ENCODE measurements at places on chromosomes 1 and 21.

GRCh38 chr1:28309702-28310101 lies 19.1 kb upstream of the MED18 start:
- ATAC-seq, result no peak

GRCh38 chr21:33892853-33893252 lies 22.8 kb downstream of the ATP5PO start:
- ATAC-seq, result no peak

DNA sequence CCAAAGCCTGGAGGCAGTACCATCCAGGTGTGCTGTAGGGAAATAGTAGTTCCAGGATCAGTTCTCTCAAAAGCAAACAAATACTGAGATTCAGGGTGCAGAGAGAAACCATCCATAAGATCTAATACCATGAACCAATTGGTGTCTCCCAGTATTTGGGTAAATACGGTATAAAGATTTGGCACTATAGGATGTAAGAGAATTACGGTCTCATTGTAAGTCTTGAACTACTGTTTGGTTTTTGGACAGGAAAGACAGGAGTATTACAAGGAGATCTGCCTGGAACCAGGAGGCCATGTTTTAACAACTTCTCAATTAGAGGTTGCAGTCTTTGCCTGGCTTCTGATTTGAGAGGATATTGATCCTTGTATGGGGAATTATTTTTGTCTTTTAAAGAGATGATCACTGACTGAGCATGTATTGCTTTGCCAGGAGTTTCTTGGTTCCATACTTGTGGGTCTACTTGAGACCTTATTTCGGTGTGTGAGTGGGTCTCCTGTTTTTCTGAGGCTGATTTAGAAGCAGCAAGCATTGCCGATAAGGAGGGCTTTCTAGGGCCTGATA lies 10.2 kb downstream of the AADACL4 start:
- ATAC-seq, result no peak

- no peak for ATAC-seq
Observed at GRCh38 chr1:150966011-150966410, 8.6 kb downstream of the CERS2 start.

DNA sequence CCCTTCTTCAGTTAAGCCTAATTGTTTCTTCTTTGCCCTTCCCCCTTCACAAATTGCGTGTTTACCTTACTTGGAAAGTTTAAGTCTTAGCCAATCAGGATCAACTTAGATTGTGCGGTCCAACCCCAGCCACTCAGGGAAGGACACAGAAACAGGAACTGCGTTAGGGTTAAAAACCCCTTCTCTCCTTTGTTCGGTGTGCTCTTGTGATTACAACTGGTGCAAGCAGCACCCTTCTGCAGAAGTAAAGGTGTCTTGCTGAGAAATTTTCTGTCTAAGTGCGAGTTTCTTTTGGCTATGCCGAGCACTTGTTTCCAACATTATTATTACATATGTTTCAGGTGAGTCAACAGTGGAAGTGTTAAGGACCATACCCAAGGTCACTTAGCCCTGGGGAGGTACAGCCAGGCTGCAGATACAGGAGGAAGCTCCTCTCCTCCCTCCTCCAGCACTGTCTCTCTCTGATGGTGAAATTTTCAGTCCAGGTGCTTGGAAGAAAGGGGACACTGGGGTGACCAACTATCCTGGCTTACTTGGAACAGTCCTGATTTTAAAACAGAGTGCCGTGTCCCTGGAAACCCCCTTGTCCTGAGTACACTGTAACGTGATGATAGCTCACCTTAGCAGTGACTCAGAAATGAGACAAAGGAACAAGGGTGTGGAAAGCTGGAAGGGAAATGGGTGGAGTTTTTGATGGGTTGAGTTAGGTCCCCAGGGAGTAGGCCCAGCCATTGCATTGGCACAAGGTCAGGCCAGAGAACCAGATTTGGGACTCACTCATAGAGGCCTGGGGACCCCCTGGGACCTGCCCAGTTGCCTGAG lies 68.7 kb upstream of the KLHDC7A start:
- ATAC-seq, result no peak

- no peak for ATAC-seq
Observed at GRCh38 chr1:43861337-43861736, 72.3 kb upstream of the ARTN start.

DNA sequence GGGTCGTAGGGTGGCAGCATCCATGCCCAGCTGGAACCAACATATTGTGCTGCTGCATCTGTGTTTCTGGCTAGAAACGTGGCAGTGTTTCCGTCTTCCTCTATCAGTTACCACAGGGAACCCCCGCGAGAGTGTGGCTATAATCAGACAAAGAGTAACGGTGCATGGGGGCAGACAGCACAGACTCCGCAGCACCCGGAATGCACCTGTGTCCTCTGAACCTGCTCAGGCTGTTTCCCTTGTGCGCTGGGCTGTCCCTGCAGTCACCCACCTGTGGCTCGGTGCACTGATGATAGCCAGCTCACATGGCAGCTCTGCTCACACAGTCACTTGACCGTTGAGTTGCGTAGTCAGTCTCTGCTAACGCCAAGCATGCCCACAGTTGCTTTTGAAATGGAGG lies 11.4 kb upstream of the PCBP3 start:
- no peak for ATAC-seq

DNA sequence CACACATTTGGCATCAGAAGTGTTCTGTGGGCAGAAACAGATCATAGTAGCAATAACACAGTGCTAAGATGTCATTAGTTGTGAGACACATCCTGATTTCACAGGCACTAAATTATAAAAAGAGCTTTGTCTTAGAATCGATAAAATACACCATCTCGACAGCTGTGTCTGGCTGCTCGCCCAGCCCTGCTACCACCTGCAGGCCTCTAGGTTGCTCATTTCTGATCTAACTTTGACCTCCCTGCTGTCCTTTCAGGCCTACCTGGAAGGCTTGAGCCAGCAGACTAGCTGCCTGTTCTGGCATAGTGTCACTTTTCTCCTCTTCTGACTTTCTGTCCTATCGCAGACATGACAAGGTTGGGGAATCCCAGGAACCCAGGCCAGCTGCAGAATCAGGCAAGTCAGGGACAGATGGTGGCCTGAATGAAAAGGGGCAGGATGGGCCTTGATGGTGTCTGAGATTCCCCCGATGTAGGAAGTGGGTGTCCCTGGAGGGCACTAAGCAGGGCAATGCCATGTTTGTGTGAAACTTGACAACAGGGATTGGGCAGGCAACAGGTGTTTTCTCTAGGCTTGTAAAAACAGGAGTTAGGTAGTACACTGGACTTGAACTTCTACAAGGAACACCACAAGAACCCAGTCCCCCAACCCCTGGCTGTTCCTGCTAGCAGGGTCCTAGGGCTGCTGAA lies 66.6 kb upstream of the RHOU start:
- no peak for ATAC-seq

DNA sequence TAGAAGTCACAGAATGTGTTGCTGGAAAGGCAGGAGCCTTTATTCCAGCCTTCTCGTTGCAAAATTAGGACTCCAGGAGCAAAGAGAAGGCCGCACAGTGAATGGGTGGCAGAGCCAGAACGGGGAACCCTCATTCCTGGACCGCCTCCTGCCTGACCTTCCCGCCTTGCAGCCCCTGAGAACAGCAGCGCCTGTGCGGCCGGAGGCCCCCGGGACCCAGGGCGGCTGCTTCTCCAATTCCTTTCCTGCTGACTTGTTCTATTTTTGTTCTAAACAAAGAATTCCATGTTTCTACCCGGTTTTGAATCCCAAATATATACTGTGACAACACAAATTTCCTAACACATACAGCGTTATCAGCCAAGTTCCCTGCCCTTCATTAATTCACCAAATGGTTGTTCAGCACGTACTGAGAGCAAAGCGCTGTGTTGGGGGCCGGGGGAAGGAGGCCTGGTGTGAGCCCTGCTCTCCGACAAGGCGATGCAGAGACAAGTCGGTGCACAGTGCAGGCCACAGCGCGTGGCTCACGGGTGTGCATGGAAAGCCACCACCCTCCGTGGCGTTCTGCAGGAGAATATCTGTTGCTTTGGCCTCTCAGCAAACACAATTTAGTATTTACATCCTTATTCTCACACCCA lies 31.9 kb upstream of the COL6A2 start:
- ATAC-seq, result no peak

DNA sequence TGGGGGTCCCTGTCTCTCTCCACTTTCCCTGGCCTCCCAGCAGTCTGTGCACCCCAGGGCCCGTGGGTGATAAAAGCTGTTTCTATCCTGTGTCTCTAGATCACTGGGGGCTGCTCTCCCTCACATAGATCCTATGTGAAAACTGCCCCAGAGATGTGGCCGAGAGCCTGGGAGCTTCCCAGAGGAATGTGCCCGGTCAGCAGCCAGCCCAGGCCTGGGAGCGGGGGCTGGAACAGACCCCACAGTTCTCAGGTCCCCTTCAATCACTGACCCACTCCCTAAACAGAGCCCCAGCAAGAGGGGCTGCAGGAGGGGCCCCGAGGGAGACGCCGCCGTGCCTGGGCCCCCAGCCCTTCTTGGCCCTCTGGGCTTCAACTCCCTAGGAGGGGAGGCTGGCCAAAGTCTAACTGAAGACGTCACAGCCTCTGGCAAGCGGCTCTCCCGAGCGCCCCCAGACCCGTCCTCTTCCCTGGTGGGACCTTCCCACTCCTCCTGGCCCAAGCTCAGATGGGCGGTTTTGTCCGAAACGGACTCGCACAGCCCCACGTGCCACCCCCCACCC lies 403 bp downstream of the MXRA8 start:
- no peak for ATAC-seq

GRCh38 chr1:178485541-178485981 lies 11.2 kb downstream of the CLEC20A start:
- no peak for ATAC-seq

DNA sequence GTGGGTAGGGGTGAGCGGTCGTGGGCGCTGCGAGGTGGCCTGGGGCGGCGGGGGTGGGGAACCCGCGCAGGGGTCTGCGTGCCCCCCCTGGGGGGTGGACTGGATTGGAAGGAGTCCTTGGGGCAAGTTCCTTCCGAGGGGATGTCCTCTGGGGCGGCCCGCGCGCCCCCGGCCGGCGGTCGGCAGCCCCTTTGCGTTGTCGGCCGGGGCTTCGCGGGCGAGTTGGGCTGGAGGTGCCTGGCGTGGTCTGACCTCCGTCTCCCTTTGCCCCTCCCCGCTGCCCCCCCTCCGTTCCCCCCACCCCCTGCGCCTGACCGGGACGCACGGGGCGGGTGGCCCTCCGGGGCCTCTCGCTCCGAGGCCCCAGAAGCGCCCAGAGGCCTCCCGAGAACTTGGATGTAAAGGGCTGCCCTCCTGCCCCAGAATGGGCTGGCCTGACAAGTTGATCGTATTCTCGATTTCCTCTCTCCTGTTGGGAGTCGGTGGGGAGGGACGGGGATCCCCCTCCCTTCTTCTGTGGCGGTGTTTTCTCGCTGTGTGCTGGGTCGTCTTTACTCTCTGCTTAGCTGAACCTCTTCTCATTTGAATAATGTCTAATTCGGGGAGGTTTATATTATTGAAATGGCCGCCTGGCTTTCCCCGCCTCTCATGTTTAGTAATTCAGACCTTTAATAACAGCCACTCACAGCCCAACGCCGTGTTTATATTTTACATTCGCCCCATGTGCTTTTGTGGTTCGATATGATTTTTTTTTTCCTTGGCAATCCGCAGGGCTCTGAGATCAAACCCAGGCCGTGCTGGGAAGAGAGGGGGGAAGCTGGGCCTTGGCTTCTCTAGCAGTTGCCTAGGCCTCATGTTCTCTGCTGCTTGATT lies 1.3 kb downstream of the POU2F1 start:
- ATAC-seq, result peak; percentile 59

- no peak for ATAC-seq
Observed at GRCh38 chr1:96425382-96426129, 296.0 kb upstream of the PTBP2 start.

- no peak for ATAC-seq
Observed at GRCh38 chr21:44848821-44849521, 24.5 kb downstream of the PTTG1IP start.

DNA sequence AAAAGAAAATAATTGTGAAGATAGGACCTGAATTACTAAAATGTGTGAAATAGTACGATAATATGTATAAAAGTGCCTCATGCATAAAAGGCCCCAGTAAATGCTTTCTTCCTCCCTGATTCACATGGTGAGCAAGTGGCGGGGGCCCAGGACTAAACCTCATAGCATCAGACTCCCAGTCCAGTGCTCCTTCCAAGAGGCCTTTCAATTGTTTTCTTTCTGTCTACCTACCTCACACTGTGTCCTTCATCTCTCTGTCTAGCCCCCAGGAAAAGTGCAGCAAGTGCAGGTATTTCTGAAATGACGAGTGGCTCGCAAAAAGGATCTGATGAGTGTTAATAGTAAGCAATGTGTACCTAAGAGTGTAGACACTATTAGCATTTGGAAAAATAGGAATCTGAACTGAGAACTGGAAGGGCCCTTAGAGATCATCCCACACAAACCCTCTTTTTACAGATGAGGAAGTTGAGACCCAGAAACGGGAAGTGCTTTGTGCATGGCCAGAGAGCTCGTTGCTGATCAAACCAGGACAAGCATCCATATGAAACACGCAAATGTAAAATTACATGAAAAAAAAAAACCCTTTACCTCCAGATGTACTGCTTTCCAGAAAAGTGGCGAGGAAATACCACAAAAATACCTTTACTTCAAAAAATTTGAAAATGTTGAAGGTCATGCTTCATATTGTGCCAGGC lies 118.2 kb upstream of the HOOK1 start:
- no peak for ATAC-seq

Measured in activated CD4-positive, CD25-positive, alpha-beta regulatory T cell treated with anti-CD3 and anti-CD28 coated beads, Interleukin-2, amount 50 U/mL, for 24 hours (primary cell).